ENCODE measurements at places on chromosomes 3 and 15.

GRCh38 chr15:75073197-75073596 lies 49.8 kb downstream of the PPCDC start:
- DNase-seq, result no peak

DNA sequence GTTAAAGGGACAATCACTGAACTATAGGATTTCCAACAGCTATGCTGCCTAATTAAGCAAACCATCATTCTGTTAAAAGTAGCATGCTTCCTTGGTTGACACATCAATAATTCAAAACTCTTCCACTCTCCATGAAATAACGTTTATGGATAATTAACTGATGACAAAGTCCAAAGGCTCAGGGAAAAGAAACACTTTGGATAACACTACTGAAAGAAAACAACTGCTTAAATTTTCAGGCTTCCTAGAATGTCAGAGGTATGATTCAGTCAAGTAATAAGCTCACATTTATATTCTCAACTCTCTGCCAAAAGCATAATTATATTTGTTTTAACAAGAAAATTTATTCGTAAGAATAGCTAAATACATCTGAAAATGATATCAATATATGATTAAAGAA lies 49.6 kb downstream of the WDR72 start:
- no peak for DNase-seq

DNA sequence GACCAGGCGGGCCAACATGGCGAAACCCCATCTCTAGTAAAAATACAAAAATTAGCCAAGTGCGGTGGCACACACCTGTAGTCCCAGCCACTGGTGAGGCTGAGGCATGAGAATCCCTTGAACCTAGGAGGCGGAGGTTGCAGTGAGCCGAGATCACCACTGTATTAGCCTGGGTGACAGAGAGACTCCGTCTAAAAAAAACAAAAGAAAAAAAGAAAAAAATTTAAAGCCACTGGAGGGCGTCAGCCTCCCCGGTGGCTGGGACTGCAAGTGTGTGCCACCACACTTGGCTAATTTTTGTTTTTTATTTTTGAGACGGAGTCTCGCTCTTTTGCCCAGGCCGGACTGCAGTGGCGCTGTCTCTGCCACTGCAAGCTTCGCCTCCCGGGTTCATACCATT lies 7.9 kb downstream of the RTF1 start:
- DNase-seq, result no peak

DNA sequence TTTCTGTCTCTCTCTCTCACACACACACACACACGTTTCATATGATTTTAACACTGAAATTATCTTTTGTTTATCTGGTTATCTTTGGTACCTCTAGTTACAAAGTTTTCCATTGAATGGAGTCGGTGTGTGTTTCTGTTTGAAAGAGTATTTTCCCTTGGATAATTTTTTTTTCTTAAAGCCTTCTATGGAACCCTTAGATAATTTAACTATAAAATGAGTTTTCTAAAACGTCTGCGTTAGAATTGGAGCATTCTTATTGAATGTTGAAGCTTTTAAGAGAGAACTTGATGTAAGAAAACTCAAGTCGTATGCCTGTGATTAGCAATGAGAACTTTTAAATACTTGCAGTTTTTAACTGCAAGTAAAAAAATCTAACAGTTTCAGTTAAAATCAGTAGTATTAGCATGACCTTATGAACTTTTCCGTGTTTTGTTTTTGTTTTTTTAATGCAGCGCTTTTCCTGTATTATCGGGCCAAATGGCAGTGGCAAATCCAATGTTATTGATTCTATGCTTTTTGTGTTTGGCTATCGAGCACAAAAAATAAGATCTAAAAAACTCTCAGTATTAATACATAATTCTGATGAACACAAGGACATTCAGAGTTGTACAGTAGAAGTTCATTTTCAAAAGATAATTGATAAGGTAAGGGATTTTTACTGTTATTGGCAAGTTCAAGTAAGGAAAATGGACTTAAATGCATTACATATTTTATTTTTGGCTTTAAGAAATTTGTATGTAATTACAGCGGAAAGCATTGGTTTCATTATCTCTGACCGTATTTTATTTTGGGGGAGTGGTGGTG lies 3.0 kb downstream of the SMC4 start:
- peak; percentile 31 for DNase-seq

GRCh38 chr3:112136046-112136445 lies 3.0 kb upstream of the GCSAM start:
- no peak for DNase-seq

- no peak for DNase-seq
These were observed 30.8 kb downstream of the CORO2B start for GRCh38 chr15:68609629-68610028.

DNA sequence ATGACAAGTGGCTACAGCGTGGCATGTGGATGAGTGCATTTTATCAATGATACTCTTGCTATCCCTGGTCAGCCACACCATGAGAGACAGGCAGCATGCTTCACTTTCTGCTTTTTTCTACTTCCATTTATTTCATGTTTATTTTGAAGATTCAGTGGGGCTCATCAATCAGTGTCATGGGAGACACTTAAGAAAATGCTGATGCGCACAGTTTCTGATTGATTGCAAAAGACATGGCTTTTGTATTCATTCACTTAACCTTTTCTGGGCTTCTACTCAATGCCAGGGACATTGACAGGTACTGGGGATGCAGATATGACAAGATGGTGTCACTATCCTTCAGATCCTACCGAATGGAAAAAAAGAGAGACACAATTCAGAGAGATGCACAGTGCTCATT lies 50.9 kb upstream of the CFAP161 start:
- DNase-seq, result no peak

- peak; percentile 52 for DNase-seq
These were observed 3.7 kb upstream of the MYL3 start for GRCh38 chr3:46866720-46867549.

DNA sequence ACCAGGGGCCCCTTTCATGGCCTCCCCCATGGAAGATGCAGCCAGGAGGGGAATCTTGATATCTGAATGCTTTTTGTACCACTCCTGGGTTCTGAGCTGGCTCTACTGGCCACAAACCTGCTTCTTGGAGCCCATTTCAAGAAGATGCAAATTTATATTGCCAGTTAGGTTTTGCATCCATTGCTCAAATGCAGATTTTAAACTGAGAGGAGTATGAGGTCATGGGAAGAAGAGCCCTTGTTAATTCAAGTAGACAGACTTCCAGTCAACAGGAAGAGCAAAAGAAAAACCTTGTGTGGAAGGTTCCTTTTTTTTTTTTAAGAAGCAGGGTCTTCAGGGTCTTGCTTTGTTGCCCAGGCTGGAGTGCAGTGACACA lies 133.5 kb downstream of the PDZRN3 start:
- no peak for DNase-seq

- DNase-seq, result no peak
These were observed 101.7 kb downstream of the ADCY5 start for GRCh38 chr3:123347205-123347604.

GRCh38 chr15:85479071-85479647 lies 98.8 kb downstream of the AKAP13 start:
- no peak for DNase-seq

- DNase-seq, result no peak
These were observed 146.5 kb downstream of the EBLN2 start for GRCh38 chr3:73207946-73208440.

- no peak for DNase-seq
These were observed 1.9 kb downstream of the DAG1 start for GRCh38 chr3:49471856-49472495.

- no peak for DNase-seq
These were observed 196.4 kb downstream of the SUCNR1 start for GRCh38 chr3:152069871-152070270.

GRCh38 chr3:72318504-72319193 lies 529.6 kb downstream of the SHQ1 start:
- no peak for DNase-seq

Measured in right lung (tissue), 10 donors.